ENCODE measurements at places on chromosomes 2 and 18. TPM values are rescaled to one million over a fixed set of nuclear protein-coding genes. Genes with fewer than 3 reads are reported as not detected.

PLGLB2 gene
- total RNA-seq, result 2.7 TPM

FAM124B gene
- total RNA-seq, result 0.45 TPM

PRKAG3 gene
- not detected for total RNA-seq

GCG gene
- not detected for total RNA-seq

LYPD1 gene
- total RNA-seq, result not detected

TTN gene
- total RNA-seq, result 9.2 TPM

CCDC141 gene
- total RNA-seq, result 6.1 TPM

CNDP1 gene
- total RNA-seq, result 0.32 TPM

PARD3B gene
- 0.09 TPM for total RNA-seq

PPM1B gene
- total RNA-seq, result 40.6 TPM

MERTK gene
- total RNA-seq, result 1.0 TPM

EML6 gene
- 2.4 TPM for total RNA-seq

GRCh38 chr2:143205106-143205764 is 76.0 kb downstream of the ARHGAP15 start:
- no peak for DNase-seq

DNA sequence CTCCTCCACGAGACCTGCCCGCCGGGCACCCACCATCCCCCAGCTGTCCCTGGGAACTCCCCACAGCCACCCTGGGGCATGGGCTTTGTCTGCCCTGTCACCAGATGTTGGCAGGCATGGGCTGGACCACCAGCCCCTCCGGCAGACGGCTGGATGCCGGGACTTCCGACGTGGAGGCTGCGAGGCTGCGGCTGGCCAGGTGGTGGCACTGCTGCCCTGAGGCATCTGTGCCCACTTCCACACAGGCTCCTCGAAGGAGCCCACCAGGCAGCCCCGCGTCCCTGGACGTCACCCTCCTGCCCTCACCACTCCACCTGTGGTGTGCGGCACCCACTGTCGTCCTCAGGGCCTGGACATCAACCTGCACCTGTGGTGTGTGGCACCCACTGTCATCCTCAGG is 319.9 kb upstream of the SALL3 start:
- DNase-seq, result peak; percentile 36

DNA sequence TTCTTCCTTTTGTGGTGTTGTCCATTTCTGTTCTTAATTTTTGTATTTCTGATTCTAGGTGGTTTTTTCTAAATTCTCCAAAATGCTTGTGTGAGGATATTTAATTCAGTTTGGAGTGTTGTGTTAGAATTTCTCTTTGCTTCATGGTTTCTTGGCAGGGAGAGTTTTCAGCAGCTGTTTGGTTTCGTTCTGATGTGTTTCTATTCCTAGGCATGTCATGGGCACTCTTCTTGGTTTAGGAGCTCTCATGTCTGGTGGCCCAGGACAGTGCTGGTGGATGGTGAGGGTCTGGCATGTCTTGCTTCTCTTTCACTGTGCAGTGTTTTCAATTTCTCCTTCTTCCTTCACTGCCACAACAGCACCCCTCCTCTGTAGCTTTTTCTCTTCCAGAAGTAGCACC is 52.9 kb downstream of the OSBPL6 start:
- DNase-seq, result no peak

DNA sequence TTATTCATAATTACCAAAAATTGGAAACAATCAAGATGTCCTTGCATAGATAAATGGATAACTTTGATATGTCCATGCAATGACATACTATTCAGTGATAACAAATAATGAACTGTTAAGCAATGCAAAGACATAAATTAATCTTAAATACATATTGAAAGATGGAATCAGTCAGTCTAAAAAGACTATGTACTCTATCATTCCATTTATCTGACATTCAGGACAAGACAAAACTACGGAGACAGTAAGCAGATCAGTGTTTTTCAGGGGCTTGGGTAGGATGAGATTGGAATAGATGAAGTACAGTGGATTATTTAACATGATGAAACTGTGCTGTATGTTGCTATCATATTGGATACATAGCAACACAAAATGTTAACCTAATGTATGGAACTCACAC is 21.3 kb upstream of the ZNF804A start:
- DNase-seq, result no peak

DNA sequence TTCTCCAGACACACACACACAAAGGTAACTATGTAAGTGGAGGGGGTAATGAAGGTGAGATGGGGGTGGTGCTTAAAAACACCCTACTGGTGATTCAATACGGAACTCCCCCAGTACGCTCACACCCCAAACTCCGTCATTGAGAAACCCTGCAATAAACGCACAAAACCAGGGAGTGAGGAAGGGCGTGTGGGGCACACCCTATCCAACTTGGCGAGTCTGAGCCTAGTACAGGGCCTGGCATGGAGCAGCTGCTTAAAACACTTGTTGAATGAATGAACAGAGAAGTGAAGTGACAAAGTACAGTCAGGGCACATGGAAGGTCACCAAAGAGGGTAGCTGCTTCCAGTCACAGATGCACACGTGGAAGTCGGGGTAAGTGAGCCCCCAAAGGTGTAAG is 146.8 kb upstream of the SMAD2 start:
- DNase-seq, result no peak

DNA sequence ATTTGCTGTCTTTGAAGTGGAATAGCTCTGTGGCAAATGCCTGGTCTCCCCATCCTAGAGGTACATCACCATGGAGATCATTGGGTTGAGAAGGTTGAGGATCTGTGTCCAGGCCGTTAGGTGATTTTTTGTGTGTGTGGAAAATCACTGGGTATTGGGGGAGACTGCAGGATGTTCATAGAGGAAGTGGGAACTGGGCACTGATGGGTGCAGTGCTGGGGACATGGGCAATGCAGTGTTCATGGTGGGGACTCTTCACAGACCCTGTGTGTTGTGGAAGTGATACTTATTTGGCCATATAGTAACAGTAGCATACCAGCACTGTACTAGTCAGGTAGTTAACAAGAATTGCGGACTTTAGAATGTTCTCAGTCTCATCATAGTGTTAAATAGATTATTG is 34.9 kb downstream of the ATP9B start:
- no peak for DNase-seq

DNA sequence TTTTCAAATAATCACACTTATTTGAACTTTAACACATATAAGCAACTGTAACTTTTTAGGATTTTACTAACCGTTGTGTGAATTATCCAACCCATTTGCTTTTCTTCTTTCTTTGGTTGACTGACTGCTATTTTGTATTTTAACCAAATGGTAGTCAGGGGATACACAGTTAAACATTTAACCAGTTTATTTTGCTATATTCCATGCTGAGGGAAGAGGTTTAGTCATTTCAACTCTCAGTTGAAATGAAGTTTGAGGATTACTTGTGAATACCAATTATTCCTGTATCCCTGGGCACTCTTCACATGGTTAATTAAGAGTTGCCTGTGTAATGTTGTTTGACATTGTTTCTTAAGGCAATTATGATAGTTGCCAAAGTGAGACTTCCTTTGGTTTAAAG is 1.9 kb downstream of the SPAG16 start:
- no peak for DNase-seq

DNA sequence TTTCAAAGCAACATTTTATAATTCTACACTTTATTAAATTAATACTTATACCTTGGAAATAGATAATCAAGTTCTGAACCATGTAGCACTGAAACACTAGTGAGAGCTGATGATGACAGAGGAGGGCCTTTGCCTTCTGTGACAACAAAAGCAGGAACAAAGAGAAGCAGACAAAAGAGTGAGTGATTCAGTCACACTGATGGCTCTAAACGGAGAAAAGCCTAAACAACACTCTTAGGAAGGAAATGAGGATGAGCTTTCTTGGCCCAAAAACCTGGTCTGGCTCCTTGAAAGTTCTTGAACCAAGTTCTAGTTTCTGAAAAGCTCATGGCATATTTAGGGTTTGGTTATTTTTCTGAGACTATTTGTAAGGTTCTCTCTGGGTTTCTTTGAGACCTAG is 271.9 kb downstream of the DPP10 start:
- DNase-seq, result no peak

DNA sequence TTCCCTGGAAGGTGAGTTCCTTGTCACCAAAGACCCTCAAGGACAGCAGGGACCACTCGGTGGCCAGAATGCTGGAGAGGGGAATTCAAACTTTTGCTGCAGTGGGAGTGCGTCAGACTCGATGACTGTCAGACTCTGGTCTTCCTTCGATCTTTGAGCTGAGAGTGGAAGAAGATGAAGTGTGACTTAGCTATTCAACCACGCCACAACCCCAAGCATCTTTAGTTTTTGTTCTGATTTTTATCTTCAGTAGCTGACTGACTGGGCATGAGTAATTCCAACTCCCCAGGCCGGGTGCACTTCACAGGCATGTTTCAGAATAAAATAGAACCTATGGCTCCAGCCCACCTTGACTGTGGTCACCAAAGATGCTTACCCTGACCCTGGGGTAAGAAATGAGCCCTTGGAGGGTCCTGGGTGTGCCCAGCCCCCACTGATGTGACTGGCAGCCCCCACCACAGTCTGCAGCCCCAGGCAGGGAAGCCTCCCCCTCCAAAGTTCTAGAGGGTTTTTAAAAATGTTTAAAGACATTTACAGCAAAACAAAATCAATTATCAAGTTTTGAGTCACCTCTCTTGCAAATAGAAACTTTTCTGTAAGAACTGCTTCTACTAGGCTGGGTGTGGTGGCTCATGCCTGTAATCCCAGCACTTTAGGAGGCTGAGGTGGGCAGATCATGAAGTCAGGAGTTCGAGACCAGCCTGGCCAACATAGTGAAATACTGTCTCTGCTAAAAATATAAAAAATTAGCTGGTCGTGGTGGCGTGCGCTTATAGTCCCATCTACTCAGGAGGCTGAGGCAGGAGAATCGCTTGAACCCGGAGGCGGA is 24.9 kb upstream of the YWHAQ start:
- DNase-seq, result peak; percentile 71

- DNase-seq, result no peak
Measured at GRCh38 chr2:224601923-224602322, 16.8 kb upstream of the CUL3 start.

- no peak for DNase-seq
Measured at GRCh38 chr2:54402350-54402749, 53.8 kb upstream of the SPTBN1 start.

GRCh38 chr2:129812071-129812470 is 167.4 kb upstream of the RAB6C start:
- no peak for DNase-seq

DNA sequence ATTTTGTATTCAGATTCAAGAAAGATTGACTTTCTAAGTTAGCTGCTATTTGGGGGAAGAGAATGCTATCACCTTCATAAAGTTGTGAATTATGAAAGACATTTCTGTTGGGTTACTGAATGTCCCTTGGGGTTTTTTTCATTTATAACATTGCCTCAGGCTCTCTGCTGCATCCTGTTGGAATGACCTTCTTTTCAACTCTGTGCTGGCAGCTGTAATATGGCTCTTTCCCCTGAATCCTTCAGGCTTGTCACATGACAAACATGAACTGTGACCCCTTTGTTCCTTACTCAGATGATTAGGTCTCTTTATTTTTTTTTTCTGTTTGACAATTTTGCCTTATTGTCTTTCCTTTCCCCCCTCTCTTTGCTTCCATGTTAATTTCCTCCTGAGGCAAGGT is 159.8 kb downstream of the TAF4B start:
- no peak for DNase-seq

DNA sequence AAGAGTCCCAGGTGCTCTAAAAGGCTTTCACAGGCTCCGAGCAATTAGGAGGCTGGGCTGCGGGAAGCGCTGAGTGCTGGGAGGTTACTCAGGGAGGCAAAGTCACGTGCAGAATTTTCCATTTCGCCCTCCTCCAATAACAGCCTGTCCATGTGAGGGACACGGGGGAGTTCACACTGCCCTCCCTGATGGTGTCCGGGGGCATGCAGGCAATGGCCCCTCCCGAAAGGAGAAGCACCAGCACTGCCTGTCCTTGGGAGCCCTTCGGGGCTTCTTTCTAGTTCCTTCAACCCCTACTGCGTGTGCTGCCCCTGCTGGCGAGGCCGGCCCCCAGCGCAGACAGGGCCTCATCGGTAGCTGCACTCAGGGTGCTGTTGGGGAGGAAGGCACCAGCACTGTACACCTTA is 63.1 kb upstream of the HPCAL1 start:
- no peak for DNase-seq

- DNase-seq, result no peak
Measured at GRCh38 chr2:215981115-215981514, 32.2 kb downstream of the MREG start.

GRCh38 chr2:176457481-176457880 is 188.2 kb downstream of the MTX2 start:
- no peak for DNase-seq

GRCh38 chr2:102061286-102061699 is 69.5 kb downstream of the IL1R2 start:
- no peak for DNase-seq

DNA sequence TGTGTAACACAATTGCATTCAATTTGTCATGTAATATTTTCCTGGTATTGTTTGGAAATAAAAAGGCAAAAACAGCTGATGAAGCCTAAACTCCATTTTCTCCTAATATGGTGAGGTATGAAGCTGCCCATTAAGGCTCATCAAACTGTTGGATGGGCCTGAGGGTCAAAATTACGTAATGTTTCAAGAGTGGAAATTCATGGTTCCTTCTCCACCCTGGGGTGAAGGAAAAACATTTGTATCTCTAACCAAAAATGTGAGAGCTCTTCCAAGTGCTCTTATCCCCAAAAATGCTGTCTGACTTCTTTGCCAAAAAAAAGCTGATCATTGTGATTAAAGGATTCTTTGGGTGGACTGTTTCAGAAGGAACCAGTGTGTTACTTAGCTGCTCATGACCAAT is 91.8 kb downstream of the ARHGAP28 start:
- DNase-seq, result no peak

DNA sequence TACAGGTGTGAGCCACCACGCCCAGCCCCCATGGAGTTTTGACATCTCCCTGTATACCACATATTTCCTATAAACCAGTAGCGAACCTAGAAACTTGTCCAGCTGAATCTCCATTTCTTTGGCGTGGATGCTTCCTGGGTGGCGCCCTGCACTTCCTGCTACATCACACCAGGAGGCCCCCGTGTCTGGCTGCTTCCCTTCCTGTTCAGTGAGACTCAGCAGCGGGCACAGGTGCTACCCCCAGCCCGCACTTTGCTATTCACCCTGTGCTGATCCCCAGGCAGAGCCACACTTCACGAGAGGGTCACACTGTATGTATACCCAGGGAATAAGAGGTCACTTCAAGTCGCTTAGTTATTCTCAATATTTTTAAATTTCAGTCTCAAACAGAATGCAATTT is 35.0 kb downstream of the CYP27C1 start:
- DNase-seq, result no peak

GRCh38 chr2:235610696-235611257 is 116.9 kb downstream of the AGAP1 start:
- no peak for DNase-seq

DNA sequence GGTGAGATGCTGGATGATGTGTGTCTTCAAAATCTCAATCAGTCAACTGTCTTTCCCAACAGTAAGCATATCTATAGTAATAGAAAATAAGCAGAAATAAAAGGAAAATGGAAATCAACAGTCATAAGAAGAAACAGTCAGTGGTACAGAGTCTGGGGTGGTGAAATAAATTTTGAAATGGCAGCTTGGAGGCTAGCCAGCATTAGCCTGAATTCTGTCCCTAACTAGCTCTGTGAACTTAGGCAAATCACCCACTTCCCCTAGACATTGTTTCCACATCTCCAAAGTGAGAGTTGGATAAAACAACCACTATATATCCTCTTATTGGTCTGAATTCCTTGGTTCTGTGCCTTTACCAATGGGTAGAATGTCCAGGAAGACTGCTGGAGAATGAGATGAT is 189.7 kb upstream of the REV1 start:
- DNase-seq, result no peak

GRCh38 chr18:3486512-3486911 is 36.5 kb downstream of the TGIF1 start:
- DNase-seq, result no peak
